IMR-90 (cell line): ENCODE measurements at places on chromosomes 1 and 21. TPM values are rescaled to one million over a fixed set of nuclear protein-coding genes. Genes with fewer than 3 reads are reported as not detected.

- DNase-seq, result no peak
These were observed 53.1 kb downstream of the ABCD3 start for GRCh38 chr1:94471271-94471670.

- no peak for DNase-seq
These were observed 17.8 kb downstream of the THEM4 start for GRCh38 chr1:151891512-151891911.

- peak; percentile 53 for DNase-seq
These were observed 324.4 kb downstream of the KCTD3 start for GRCh38 chr1:215891266-215892057.

- no peak for DNase-seq
These were observed 45.0 kb downstream of the XCL1 start for GRCh38 chr1:168621356-168621755.

- DNase-seq, result no peak
These were observed 291.1 kb upstream of the ADAMTS5 start for GRCh38 chr21:27257908-27258556.

KIF21B gene
- total RNA-seq, result 0.36 and 0.56 TPM in 2 replicates

GNG12 gene
- total RNA-seq, result 132 and 233 TPM in 2 replicates
